ENCODE measurements at places on chromosomes 1 and 21.

- DNase-seq = no peak
Observed at GRCh38 chr1:214492401-214493075, 58.9 kb downstream of the PTPN14 start.

- DNase-seq = no peak
Observed at GRCh38 chr21:42161956-42162681, 56.8 kb upstream of the ABCG1 start.

DNA sequence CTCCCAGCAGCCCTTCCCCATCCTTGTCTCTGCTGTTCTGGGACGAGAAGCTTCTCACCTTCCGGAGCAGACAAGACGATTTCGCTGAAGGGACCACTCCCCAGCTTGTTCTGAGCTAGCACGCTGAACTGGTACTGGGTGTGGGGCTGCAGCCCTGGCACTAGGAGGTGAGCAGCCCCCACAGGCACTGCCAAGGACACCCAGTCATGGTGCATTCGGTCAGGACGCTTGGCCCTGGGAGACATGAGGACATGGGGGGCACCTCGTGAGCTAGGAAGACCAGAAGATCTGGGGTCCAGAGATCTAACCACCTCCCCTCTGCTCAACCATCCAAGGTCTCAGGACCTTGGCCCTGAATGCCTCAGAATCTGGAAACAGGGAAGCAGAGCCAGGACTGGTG is 5.3 kb upstream of the TAGLN2 start:
- no peak for DNase-seq

DNA sequence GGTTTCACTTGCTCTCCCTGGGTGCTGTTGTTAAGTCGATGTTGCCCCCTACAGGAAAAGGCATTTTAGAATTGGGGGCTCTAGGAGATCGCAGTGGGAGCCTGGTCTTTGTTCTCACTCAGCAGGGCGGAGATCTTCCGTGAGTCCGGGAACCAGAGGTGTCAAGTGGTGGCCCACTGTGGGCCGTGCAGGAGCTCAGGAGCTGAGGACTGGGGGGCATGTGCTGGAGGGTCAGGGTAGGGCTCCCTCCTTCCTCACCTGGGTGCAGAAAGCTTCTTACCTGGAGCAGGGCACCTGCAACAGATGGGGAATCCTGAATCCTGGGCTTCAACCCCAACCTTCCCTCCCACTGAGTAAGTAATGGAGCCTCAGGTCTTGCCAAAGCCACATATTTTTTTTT is 392.7 kb downstream of the NPHP4 start:
- no peak for DNase-seq

All from NCI-H187 treated with DMSO at 0.1 percent for 48 hours (cell line).